ENCODE measurements at places on chromosomes 1 and 21.
A peak's percentile ranks its signal among the peaks of the same experiment; 100 is the strongest.

GRCh38 chr1:145967288-145967687, 2.8 kb downstream of the POLR3GL start:
- DNase-seq, result no peak

- peak; percentile 58 for DNase-seq
Measured at GRCh38 chr1:43979528-43980254, 681 bp downstream of the B4GALT2 start.

DNA sequence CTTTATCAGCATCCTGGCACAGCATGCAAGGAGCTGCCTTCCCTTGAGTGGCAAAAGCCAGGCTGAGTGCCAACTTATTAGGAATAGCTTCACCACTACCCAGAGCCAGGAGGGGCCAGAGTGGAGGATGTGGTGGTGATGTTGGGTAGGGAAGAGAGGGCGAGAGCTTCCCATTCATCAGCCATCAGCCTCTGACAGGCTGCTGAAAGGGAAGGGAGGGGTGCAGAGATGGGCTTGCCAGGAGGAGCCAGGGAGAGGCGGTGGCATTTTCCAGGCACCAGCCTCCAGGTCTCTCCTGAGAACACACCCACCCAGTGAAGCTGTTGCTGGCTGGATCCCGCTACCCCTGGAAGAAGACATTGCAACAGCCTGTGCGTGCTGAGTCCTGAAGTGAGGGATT, 168.5 kb downstream of the ACTL8 start:
- DNase-seq, result no peak

DNA sequence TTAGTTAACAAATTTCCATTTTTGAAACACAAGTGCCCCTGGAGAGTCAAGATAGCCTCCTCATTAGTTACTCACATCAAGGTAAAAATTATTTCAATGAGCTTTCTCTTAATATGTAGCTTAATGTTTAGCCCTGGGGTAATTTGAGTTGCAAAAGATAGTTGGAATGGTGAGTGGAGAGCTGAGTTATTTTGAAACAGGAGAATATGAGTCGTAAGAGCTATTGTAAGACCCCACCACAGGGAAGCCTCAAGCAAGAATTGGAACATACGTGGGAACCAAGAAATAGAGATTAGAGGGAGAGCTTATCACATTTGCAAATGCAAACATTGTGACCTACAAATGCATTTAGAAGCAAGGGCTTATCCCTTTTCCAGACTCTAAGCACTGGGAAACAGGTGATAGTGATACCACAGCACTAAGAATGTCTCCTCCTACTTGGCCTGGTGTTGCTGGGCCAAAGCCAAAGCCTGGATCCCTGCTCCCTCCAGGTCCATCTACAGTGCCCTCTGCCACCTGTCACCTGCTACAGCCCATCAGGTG, 635.1 kb downstream of the PTPRC start:
- peak; percentile 38 for DNase-seq

GRCh38 chr1:17561561-17561985, 22.1 kb downstream of the ARHGEF10L start:
- no peak for DNase-seq

GRCh38 chr1:234921266-234922062, 207.2 kb downstream of the TOMM20 start:
- DNase-seq, result no peak

DNA sequence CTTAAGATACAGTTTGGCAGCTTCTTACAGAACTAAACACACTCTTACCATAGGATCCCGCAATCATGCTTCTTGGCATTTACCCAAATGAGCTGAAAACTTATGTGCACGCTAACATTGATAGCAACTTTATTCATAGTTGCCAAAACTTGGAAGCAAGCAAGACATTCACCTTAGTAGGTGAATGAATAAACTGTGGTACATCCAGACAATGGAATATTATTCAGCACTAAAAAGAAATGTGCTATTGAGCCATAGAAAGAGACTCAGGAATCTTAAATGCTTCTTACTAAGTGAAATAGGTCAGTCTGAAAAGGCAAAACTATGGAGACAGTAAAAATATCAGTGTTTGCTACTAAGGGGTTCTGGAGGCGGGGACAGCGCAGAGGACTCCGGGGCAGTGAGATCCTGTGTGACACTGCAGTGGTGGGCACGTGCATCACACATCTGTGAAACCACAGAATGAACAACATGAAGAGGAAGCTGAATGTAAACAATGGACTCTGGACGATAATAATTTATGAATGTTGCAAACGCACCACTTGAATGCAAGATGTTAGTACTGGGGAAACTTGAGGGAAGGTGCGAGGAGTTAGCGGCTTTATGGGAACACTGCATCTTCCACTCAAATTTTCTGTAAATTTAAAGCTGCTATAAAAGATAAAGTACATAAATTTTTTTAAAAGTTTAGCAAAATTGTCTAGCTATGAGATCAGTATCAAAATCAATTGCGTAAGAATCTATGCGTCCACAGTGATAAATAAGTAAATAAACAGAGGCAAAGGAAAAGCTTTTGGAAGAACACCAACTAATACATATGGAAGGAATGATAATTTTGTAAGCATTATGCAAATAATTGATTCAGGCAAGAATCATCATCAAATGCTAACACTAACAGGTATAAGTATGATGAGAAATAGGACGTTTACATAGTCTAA, 15.4 kb upstream of the SPATC1L start:
- DNase-seq, result no peak

GRCh38 chr1:110581682-110582145, 24.4 kb downstream of the KCNA2 start:
- no peak for DNase-seq

DNA sequence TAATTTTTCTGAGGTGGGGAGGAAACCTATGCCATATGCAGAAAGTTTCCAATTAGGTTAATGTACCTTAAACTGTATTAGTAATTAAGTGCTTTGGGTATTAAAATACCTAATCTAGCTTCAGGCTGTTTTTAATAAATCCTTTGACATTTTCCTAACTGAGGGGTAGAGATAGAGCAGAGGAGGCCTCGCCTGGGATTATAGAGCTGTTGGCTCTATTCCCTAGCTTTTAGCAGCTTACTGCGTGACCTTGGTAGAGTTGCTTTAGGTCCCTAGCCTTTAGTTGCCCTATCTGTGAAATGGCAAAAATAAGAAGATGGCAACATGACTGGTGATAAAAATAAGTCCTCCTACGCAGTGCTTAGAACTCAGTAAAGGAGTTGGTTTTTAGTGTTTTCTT, 621.0 kb downstream of the LMO4 start:
- DNase-seq, result no peak

DNA sequence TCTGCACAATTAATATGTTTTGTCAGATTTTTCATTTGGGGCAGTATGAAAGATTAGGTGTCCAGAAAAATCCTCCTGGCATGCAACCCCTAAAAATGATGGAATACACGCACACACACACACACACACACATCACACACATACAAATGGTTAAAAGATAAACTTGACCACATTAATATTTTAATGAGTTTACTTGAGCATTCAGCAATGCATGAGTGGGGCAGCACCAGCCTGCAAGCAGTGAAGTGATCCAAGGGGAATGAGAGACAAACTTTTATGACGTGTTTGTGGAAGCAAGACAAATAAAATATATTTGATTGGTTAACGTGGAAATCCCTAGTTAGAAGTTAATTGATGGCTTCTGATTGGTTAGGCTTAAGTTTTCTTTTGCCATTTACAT, 29.1 kb upstream of the SOAT1 start:
- no peak for DNase-seq

DNA sequence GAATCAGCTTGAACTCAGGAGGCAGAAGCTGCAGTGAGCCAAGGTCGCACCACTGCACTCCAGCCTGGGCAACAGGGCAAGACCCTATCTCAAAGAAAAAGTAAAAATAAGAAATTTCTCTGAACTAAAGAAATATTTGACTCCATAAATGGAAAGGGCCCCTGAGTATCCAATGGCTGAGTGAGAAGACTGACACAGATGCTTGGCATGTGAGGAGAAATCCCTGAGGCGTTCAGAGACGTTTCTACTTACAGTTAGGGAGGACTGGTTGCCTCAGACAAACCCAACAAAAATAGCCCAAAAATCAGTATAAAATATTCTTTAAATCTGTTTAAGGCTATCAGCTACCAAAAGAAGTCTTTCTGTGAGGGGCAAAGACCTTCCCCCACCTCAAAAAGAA, 3.0 kb upstream of the SUMO3 start:
- no peak for DNase-seq

- peak; percentile 42 for DNase-seq
Measured at GRCh38 chr1:68442822-68443556, 6.8 kb downstream of the RPE65 start.

GRCh38 chr1:241485145-241485544, 34.4 kb downstream of the FH start:
- DNase-seq, result peak; percentile 28

DNA sequence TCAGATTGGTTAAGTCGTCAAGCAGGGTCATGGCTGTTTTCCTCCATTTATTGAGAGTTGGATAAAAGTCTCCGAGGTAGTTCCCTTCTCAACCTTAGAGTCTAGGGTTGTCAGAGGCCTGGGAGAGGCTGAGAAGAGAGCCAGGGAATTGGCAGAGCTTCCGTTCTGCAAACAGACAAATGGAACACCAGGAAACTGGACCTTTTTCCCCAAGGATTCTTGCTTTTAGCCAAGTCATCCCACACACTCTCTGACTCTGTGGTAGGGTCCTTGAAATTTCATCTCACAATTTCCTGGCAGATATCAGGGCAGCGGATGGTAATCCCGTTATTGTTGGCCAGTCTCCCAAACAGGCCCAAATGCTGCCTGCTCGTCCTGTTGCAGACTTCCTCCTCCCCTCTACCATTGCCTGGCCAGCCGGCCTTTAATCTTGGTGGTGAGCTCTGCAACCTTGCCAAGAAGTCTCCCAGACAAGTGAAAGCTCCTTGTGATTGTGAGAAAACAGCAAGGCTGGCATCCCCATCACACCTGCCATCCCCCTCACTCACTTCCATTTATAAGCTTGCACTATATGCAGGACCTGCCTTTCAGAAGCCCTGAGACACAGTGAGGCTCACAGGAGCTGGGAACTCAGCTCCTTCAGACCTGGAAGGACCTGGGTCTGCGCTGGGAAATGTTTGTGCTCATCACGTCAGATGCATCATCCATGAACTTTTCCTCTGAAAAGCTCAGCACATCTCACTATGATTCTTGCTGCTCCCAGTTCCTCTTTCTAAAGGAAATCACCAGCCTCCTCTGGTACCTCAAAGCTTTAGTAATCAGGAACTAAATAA, 13.7 kb upstream of the SRP9 start:
- DNase-seq, result peak; percentile 9
